ENCODE measurements at places on chromosomes 16 and 17.
A peak's percentile ranks its signal among the peaks of the same experiment; 100 is the strongest.

GRCh38 chr17:81043725-81044427 lies 8.9 kb downstream of the BAIAP2 start:
- no peak for DNase-seq

DNA sequence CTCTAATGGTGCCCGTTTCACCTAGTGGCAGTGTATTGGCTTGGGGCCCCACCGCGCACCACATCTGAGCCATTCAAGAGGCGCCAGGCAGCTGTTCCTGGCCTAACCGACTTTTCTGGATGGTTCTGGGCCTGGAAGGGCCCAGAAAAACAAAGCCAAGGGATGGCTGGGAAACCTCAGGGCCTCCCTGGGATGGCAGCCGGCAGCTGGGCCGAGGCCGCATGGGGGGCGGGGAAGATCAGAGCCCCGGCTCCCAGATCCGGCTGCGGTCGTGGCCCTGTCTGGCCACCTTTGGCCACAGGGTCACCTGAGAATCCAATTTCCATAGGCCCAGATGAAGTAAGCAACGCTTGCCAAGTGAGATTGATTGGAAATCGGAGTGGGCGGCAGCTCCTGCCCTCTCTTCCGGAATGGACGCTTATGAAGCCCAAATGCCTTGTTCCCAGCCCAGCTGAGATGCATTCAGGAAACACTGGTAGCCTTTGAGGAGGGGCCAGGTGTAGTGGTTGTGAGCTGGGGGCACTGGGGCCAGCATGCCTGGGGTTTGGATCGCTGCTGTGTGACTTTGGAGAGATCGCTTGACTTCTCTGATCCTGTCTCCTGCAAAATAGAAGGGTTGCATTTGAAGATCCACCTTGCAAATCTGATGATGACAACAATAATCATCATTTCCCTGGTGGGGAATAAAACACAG lies 163.8 kb upstream of the GSE1 start:
- peak; percentile 34 for DNase-seq

DNA sequence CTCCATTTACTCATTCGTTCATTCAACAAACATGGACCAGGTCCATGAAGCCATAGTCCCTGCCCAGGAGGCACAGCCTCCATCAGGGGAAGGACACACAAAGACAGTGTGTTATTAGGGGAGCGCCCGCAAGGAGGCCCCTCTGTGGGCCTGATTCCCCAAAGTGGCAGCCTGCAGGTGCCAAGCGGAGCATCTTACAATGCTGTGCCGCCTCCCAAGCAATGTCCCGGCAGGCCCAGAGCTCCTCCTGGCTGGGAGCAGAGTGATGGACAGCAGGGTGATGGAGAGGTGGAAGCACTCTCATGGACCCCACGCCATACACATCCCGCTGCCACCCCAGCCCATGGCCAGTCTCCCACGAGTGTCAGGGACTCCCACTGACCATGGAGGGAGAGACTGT lies 25.8 kb downstream of the TRPV1 start:
- DNase-seq: no peak

DNA sequence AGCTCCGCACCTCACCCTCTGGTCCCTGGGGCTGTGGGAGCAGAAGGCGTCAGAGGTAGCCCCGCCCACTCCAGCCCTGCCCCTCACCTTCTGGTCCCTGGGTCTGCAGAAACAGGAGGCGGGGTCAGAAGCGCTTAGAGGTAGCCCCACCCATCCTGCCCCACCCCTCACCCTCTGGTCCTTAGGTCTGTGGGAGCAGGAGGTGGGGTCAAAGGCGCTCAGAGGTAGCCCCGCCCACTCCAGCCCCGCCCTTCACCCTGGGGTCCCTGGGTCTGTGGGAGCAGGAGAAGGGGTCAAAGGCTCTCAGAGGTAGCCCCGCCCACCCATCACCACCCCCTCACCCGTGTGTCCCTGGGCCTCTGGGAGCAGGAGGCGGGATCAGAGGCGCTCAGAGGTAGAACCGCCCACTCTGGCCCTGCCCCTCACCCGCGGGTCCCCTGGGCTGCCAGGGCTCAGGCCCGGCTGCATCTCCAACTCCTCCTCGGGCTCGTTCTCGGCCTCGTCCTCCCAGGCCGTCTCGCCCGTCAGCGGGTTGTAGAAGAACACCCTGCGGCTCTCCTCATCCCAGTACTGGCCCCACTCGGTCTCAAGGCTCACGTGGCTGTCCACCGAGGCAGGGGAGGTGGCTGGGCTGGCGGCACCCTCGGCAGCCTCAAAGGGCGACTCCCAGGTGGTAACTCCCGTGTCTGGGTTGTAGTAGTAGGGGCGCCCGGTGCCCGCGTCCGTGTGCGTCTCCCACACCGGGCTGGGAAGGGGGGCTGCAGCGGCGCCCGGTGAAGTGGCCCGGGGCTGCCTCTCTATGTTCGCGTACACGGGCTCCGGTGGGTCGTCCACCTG lies 27.2 kb downstream of the ARHGAP27 start:
- no peak for DNase-seq

DNA sequence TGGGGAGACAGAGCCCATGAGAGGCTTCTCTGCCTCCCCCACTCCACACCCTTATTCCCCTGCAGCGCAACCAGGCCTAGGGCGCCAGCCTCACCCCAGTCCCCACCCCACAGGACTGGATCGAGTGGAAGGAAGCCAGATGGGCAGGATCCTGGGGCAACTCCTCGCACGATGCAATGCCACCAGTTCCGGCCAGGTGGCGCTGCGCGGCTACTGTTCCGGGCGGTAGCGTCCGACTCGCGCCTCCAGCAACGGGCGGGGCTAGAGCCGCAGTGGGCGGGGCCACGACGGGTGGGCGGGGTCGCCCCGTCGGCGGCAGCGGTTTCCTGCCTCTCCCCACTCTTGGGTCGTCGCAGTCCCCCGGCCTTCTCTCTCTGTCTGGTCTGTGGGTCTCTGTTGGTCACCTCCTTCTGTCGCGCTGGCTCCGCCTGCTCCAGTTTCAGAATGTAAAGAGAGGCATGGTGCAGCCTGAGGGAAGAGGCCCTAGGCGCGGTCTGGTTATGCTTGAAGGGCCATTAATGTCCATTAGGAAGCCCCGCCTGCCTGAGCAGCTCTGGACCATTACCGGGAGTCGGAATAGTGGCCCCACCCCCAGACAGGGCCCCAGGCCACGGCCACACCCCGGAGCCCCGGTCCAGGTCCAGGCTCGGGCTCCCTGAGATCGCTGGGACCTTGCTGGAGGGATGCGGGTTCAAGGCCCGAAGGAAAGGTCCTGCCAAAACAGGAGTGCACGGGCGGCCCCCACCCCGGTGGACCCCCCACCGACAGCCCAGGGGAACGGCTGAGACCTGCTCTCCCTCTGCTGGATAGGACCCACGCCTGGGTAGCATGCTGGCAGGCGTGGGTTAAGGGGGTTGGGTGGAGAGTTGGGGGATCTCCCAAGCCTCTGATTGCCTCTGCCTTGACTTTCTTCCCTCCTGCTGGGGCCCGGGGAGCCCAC lies 3.3 kb upstream of the NHERF2 start:
- DNase-seq: peak; percentile 95

DNA sequence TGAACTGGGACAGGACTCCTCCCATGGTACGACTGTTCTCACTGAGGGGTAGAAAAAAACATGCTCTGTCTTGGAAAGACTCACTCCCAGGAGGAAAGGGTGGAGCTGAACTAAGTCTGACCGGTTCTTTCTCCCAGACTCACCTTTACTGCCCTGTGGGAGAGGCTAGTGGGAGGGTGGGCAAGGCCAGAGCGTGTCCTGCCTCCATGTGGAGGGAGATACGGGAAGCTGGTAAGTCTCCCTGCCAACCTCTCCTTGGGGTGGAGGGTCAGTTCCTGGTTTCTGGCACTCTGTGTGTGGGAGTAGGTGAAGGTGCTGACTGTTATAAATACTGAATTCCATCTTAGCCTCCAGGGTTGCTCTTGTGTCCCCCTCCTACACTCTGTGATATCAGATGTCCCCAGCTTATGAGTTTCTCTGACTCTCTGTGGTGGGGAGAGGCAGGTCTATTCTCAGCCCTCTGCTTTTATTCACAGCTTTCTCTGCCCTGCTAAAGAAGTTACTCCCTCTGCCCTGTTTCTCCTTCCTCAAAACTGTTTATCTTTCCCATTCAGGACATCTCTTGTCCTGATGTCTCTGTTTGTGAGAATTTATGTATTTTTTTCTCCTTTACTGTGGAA lies 26.9 kb upstream of the FAM20A start:
- DNase-seq: no peak

- DNase-seq: no peak
These were observed 31.4 kb upstream of the ZNF750 start for GRCh38 chr17:82871056-82871775.

DNA sequence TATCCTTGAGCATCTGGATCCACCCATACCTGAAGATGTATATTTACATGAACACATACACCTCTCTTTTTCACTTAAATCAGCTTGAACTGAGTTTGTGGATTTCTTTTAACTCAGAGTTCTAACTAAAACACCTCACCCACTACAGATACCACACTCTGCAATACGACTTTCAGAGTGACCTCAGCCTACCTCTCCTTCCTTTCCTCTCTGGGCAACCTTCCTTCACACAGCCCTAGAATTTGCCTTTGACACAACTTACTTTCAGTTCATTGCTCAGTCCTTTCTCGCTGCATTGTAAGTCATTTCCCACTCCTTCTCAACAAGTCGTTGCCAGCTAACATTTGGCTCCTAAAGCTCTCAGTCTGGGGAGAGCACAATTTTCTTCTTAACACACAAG lies 151.9 kb upstream of the IRX3 start:
- no peak for DNase-seq

- no peak for DNase-seq
These were observed 203.7 kb upstream of the SDK2 start for GRCh38 chr17:73847952-73848351.

GRCh38 chr16:64132759-64133361 lies 989.0 kb downstream of the CDH11 start:
- no peak for DNase-seq

DNA sequence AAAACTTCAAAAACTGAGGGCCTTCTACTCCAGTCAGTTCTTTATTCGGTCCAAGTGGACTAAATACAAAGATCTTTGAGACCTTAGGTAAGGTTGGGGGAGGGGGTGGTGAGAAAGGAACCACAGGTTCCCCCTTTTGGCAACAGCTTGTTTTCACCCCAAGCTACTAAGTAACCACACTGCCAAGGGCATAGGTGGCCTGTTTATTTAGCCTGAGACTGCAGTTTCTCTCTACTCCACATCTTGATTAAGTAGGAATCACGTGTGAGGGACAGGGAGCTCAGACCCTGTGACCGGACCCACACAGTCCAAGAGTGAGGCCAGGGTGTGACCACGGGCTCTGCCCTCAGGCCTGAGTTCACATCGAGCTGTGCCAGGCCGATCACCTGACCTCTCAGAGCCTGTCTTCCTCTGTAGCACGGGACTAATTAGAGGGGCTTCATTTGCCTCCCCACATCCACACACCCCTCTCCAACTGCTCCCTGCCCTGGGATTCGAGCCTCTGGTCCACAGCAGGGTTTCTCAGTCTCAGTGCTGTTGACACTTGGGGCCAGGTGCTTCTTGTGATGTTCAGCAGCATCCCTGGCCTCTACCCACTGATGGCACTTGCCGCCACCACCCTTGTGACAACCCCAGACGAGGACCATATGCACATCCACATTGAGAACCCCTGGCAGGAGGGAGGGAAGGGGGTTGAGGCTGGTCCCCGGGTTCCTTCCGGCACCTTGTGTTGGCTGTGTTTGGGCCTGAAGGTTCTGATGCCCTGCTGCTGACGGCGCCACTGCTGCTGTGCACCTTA lies 17.8 kb downstream of the ST6GALNAC2 start:
- no peak for DNase-seq

DNA sequence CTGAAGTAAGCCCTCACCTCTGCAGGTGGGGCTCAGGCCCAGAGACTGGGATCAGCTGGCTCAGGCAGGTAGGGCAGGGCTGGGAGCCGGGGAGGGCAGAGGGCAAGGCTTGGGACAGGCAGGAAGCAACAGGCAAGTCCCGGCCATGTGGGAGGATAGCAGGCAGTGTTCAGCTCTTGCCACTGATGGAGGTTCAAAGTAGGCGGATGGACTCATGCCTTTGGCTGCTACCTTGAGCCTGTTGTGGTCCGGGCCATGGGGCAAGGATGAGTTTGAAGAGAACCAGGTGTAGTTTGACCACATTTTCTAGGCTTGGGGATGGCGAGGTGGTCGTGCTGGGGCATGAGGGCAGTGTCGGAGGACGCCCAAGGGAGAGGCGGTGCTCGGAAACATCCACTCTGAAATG lies 2.7 kb downstream of the PRCD start:
- no peak for DNase-seq

DNA sequence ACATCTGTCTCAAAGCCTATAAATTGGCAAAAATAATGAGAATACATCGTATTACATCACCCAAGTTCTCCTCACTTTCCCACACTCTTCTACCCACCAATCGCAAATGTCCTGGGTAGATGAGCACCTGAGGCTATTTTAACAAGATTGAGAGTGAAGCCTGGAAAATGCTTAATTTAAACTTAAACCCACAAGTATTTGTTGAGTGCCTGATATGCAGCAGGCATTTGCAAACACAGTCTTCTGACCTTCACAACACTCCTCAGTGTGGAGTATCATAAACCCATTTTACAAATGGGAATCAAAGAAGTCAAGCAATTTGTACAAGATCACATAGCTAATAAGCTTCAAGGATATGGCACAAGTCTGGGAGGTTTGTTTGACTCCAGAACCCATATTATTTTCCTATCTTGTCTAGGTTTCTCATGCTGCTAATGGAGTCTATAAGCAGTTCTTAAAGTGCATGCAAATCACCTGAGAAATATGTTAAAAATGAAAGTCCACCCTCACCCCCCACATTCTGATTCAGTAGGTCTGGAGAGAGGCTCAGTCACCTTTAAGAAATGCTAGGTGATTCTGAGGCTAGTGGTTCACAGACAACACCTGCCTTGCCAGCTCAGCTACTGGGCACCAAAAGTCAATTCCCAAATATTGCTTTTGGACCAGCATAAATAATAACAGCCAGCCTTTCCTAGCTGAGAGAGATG lies 34.9 kb upstream of the CCL2 start:
- no peak for DNase-seq

GRCh38 chr16:70588565-70588964 lies 57.8 kb upstream of the IL34 start:
- no peak for DNase-seq

DNA sequence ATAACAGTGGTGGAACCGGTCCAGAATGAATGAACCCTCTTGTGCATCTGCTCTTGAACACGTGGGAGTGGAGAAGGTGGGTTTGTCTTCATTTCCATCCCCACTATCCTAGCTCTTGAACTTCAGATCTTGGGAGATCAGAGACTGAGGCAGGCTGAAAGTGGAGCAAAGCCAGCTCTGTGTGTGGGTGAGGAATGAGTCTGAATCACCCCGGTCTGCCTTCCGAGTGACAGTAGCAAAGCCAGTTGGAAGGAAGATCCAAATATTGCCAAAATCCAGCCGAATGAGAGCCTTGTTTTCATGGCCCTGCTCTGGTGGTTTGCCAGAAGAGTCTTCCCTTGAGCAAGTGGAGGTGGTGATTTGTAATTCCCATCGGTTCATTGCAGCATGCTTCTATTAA lies 29.0 kb upstream of the ASIC2 start:
- DNase-seq: peak; percentile 46

All from head of caudate nucleus (tissue), 42 donors.